ENCODE measurements at places on chromosomes 5 and 9. TPM values are rescaled to one million over a fixed set of nuclear protein-coding genes. Genes with fewer than 3 reads are reported as not detected.

Gene AGXT2
- not detected for total RNA-seq

Gene SPINK4
- not detected for total RNA-seq

Gene C1QTNF3
- total RNA-seq, result 0.92 TPM

Gene PIP5KL1
- total RNA-seq, result 1.0 TPM

Gene ABCA2
- 9.8 TPM for total RNA-seq

Gene IL3
- 68.7 TPM for total RNA-seq

Gene ZNF608
- not detected for total RNA-seq

Gene ENC1
- 0.46 TPM for total RNA-seq

Gene AFF4
- 25.7 TPM for total RNA-seq

Gene PFN3
- not detected for total RNA-seq

Gene NR2F1
- total RNA-seq, result not detected

Gene IFNA21
- total RNA-seq, result not detected

Gene AJM1
- total RNA-seq, result 3.9 TPM

Gene FIBCD1
- total RNA-seq, result not detected

Gene HTR4
- not detected for total RNA-seq

Gene SLC27A6
- not detected for total RNA-seq

Gene NME5
- not detected for total RNA-seq

Gene MAMDC2
- total RNA-seq, result not detected

Gene AIF1L
- total RNA-seq, result 0.23 TPM

Gene NPR3
- not detected for total RNA-seq

Gene ZNF454
- total RNA-seq, result not detected

Gene PMPCA
- total RNA-seq, result 117 TPM

Gene IFNA13
- not detected for total RNA-seq

Gene ARL10
- total RNA-seq, result 16.7 TPM

Gene PPP6C
- total RNA-seq, result 51.5 TPM

Gene FOXD4L4
- total RNA-seq, result not detected

Gene ADRB2
- total RNA-seq, result 0.57 TPM

Gene SV2C
- not detected for total RNA-seq

Gene SLCO4C1
- 0.10 TPM for total RNA-seq

Gene HMCN2
- not detected for total RNA-seq

Gene SLC24A2
- not detected for total RNA-seq

Gene ANKS6
- total RNA-seq, result 21.2 TPM

Gene ISL1
- not detected for total RNA-seq

Gene SH3PXD2B
- total RNA-seq, result 0.17 TPM

Gene SHISAL2B
- not detected for total RNA-seq

Gene LCN15
- not detected for total RNA-seq

Gene F2RL1
- 2.8 TPM for total RNA-seq

Gene ORM2
- total RNA-seq, result not detected

Gene DDX31
- 32.6 TPM for total RNA-seq

Gene LPAR1
- total RNA-seq, result not detected

Gene PCA3
- not detected for total RNA-seq

Gene CHSY3
- not detected for total RNA-seq

Gene CIZ1
- 115 TPM for total RNA-seq

Gene TTC23L
- 0.57 TPM for total RNA-seq

Gene MZB1
- 16.0 TPM for total RNA-seq
